Activated T-helper 1 cell treated with anti-CD3 and anti-CD28 coated beads, Interleukin-12 subunit alpha, Interleukin-12 subunit beta, Interleukin-2, Interleukin-4 antibody, amounts not matched to agents 30 ng/mL and 10 ng/mL and 1 ng/mL, durations not matched to agents 14 hours and 24 hours and 36 hours (primary cell): ENCODE measurements at places on chromosomes 2 and 18.

- no peak for DNase-seq
These were observed 99.8 kb upstream of the KCNH7 start for GRCh38 chr2:162938387-162938786.

DNA sequence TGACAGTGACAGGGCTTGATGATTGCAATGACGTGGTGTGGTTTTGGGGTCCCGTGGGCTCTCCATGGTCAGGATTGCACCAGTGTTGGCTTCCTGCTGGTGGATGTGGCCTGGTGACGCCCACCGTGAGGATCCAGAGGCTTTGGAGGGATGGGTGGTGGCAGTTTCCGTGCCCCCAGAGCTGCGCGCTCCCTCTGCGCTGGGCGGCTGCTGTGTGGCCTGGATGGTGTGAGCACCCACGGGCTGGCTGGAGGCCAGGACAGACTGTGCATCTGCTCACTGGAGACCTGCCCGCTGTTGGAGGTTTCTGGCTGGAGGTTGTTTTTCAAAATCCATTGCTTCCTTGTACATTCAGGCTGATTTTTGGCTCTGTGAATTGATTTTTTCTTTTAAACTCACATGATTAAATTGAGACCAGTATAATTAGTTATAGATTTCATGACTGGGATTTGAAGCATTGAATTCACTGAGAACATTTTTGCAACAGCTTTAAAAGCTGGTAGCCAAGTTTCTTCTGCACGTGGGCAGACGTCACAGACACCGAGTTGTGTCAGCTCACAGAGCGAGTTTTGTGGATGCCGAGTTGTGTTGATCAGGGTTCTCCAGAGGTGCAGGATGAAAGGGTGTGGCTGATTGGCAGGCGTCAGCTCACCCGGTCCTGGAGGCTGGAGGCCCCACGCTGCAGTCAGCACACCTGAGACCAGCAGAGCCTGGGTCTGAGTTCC lies 72.7 kb downstream of the KCNG2 start:
- DNase-seq, result no peak

- no peak for DNase-seq
These were observed 54.2 kb downstream of the NCAPH start for GRCh38 chr2:96389736-96390135.

GRCh38 chr2:149441255-149441654 lies 110.9 kb downstream of the LYPD6 start:
- DNase-seq, result no peak

DNA sequence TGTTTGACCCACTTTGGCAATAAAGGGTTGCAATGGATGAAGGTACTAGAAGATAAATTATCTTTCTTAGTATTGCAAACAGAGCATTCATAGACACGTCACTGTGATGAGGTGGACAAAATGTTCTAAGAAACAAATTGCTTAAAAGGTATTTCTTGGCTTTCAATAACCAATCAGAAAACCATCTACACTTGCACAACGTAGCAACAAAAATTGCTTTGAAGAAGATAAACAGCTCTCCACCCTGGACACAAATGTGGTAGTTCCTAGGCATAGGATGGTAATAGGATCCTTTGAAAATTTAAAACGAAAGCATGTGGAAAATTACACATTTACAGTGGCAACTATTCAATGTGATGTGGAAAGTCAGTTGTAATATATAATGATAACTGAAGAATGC lies 439.9 kb upstream of the ETAA1 start:
- no peak for DNase-seq

GRCh38 chr2:83873110-83873509 lies 586.0 kb downstream of the SUCLG1 start:
- DNase-seq, result no peak

DNA sequence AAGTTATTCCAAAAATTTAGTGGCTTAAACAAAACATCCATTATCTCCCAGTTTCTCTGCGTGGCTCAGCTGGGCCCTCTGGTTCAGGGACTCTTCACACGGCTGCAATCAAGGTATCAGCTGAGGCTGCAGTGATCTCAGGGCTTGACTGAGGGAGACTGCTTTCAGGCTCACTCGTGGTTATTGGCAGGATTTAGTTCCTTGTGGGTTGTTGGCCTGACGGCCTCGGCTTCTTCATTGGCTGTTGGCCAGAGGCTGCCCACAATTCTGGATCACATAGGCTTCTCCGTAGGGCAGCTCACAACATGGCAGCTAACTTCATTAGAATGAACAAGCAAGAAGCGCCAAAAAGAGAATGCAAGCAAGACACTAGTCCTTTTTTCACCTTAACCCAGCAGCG lies 90.1 kb downstream of the ABI2 start:
- no peak for DNase-seq

GRCh38 chr2:142332196-142332595 lies 201.4 kb upstream of the LRP1B start:
- DNase-seq, result no peak

- DNase-seq, result no peak
These were observed 601 bp downstream of the PROKR1 start for GRCh38 chr2:68643874-68644485.

- no peak for DNase-seq
These were observed 60.8 kb downstream of the CRACDL start for GRCh38 chr2:98875081-98875728.

DNA sequence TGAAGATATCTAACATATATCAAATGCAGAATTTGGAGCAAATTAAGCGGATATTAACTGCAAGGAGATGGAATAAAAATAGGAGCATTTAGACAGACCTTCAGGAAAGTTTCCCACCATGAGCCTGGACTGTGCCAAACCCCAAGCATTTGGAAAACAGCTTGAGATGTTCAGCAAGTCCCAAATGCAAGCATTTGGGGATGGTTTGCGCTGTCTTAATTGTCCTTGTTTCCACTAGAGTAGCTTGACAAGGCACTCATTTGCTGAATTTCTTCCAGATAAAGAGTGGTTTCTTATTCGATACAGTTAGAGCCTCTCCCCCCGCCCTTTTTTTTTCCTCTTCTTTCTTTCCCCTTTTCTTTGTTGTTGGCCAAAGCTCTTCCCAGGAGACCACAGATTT lies 77.1 kb upstream of the CDC42EP3 start:
- no peak for DNase-seq

DNA sequence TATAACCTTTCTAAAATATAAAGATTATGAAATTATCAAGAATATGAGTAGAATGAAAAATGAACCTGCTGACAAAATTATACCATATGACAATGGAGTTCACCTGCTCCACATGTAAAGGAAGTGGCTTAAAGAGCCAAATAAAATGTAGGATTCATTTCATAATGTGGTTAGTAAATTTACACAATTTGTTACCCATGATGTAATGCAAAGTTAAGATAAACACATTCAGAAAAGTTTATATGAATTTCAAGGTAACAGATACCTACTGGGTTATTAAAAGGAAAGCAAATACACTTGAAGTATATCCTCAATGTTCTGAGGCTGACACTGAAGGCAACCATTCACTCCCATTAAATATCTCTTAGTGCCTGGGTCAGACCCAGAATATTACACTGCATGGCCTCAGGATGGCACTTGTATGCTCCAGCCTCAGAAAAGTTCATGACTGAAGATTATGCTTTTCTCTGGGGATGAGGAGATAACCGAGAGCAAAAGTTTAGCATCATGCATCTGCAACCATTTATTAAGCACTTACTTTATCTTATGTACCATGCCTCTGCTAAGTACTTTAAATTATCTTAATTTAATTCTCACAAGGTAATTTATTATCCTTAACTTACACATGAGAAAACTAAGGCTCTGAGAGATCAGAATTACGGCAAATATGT lies 6.2 kb downstream of the STRN start:
- DNase-seq, result no peak

DNA sequence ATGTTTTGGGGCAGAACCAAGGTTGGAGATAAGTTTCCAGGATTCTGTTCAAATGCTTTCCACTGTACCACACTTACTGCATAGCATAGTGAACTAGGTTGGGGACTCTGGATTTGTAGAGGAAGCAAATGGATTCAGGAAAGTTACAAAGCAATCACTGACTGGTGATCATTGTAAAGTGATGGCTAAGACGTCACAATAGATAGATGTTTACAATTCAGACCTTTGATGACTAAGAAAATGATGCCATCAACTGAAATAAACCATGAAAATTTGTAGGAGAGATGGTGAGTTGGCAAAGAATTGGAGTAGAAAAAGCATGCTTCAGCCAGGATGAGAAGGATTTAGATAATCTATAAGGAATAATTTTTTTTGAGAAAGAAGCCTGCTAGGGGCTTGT lies 178.0 kb downstream of the UBE2E3 start:
- no peak for DNase-seq

GRCh38 chr2:219106251-219106650 lies 45.5 kb upstream of the IHH start:
- DNase-seq, result no peak

GRCh38 chr2:70608373-70608772 lies 54.7 kb upstream of the TGFA start:
- DNase-seq, result no peak

- DNase-seq, result no peak
These were observed 148.0 kb upstream of the KCTD1 start for GRCh38 chr18:26696308-26696707.

DNA sequence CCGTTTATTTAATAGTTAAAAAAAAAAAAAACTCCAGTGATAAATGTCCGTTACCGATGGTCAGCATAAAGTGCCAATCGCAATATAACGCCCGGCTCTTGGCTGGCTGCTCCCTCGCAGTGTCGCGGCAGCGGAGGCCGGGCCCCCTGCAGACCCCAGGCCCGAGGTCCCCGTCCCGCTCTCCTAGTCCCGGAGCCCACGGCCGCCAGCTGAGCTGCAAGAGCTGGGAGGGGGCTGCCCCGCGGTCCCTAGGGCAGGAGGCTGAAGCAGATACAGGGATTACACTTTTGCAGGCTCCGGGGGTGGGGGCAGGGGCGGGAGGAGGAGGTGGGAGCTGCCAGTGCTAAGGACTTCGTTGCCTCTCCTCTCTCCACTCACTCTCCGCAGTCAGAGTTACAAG lies 6.9 kb downstream of the OSR1 start:
- no peak for DNase-seq

- DNase-seq, result no peak
These were observed 218.2 kb downstream of the CDCA7 start for GRCh38 chr2:173572848-173573247.

- DNase-seq, result no peak
These were observed 428.6 kb upstream of the FSHR start for GRCh38 chr2:49582946-49583345.

GRCh38 chr2:226728996-226729395 lies 70.6 kb downstream of the IRS1 start:
- no peak for DNase-seq

- DNase-seq, result no peak
These were observed 154.7 kb upstream of the DOK6 start for GRCh38 chr18:69246027-69246426.

GRCh38 chr2:224429441-224429810 lies 27.5 kb upstream of the FAM124B start:
- DNase-seq, result no peak

DNA sequence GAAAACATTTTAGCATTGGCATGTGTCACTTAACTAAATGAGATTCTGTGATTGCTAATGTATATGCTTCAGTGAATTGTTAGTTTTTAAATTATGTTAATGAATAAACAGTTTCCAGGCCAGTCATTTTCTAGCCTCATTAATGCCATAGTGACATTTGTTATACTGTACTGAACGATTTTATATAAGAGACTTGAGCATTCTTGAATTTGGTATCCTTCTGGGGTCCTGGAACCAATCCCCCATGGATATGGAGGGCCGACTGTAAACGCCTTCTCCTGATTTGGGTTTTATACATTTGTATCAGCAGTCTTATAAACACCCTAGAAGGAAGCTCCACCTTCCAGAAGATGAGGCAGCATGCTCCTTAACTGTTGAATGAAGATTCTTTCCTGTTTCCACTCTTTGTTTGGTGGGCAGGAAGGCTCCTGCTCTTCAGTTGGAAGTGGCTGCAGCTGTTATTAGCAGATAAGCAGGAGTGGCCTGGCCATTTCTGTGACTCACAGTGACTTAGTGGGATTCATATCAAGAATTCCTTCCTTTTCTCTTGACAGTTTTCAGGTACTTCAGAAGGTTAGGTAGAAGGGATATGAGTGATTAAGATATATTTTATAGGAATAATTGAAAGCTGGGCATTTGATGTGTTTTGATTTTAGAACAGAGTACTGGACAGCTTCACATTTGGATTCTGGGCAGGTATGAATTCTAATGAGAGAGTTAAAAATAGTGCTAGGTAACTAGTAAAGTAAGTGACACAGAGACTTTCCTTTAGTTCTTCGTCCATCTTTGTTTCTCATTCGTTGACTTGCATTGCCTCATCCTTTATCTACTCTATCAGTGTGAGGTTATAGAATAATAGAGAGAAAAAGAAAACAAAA lies 124.9 kb downstream of the PLCL1 start:
- DNase-seq, result no peak

DNA sequence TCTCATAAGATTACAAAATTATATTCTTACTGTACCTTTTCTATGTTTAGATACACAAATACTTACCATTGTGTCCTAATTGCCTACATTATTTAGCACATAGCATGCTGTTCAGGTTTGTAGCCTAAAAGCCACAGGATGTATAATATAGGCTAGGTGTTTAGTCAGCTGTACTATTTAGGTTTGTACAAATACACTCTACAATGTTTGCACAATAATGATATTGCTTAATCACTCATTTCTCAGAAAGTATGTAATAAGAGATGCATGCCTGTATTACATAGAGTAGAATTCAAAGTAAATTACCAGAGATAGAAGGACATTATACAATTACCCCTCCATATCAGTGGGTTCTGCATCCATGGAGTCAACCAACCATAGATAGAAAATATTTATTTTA lies 201.1 kb upstream of the COL3A1 start:
- DNase-seq, result no peak

DNA sequence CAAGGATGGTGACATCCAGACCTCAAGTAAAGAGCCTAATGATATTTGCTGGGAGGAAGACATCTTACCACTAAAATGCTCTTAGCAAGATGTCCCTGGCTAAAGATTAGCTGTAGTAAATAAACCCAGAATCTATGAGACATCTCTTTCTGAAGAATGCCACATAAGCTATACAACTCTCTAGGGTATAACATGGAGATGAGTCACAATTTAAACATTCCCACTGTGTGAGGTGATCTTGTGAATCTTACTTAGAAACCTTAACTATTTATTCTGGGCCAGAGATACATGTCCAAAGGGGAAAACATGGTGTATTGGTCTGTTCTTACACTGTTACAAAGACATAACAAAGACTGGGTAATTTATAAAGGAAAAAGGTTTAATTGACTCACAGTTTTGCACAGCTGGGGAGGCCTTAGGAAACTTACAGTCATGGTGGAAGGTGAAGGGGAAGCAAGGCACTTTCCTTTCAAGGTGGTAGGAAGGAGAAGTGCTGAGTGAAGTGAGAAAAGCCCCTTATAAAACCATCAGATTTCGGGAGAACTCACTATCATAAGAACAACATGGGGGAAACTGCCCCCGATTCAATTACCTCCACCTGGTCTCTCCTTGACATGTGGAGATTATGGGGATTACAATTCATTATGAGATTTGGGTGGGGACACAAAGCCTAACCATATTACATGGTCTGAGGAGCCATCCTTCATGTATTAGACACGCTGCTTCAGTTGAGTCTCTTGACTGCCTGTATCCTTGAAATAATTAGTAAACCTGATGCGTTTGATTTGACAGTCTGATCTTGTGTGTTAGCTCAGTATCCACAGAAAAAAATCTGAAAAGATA lies 17.1 kb downstream of the KRCC1 start:
- DNase-seq, result no peak

GRCh38 chr2:174551697-174552096 lies 45.9 kb downstream of the WIPF1 start:
- no peak for DNase-seq

- DNase-seq, result no peak
These were observed 356.1 kb upstream of the ZEB2 start for GRCh38 chr2:144876013-144876412.
